ENCODE measurements at places on chromosomes 3 and 15. TPM values are rescaled to one million over a fixed set of nuclear protein-coding genes. Genes with fewer than 3 reads are reported as not detected.

The SCAANT1 gene
- not detected for polyA plus RNA-seq

The C3orf70 gene
- under 0.01 TPM for polyA plus RNA-seq

The MYH15 gene
- 3.2 TPM for polyA plus RNA-seq

The ACKR2 gene
- polyA plus RNA-seq, result 0.10 TPM

The MTHFS gene
- 21.1 TPM for polyA plus RNA-seq

The IMP3 gene
- 56.2 TPM for polyA plus RNA-seq

The PXYLP1 gene
- 12.1 TPM for polyA plus RNA-seq

The PLSCR2 gene
- polyA plus RNA-seq, result not detected

The LEKR1 gene
- polyA plus RNA-seq, result 0.30 TPM

The C15orf62 gene
- 0.06 TPM for polyA plus RNA-seq

The HRG gene
- not detected for polyA plus RNA-seq

The CLRN1 gene
- polyA plus RNA-seq, result not detected

The RLBP1 gene
- not detected for polyA plus RNA-seq

The ACY1 gene
- polyA plus RNA-seq, result 96.2 TPM
